ENCODE measurements at places on chromosomes 3 and 15.

DNA sequence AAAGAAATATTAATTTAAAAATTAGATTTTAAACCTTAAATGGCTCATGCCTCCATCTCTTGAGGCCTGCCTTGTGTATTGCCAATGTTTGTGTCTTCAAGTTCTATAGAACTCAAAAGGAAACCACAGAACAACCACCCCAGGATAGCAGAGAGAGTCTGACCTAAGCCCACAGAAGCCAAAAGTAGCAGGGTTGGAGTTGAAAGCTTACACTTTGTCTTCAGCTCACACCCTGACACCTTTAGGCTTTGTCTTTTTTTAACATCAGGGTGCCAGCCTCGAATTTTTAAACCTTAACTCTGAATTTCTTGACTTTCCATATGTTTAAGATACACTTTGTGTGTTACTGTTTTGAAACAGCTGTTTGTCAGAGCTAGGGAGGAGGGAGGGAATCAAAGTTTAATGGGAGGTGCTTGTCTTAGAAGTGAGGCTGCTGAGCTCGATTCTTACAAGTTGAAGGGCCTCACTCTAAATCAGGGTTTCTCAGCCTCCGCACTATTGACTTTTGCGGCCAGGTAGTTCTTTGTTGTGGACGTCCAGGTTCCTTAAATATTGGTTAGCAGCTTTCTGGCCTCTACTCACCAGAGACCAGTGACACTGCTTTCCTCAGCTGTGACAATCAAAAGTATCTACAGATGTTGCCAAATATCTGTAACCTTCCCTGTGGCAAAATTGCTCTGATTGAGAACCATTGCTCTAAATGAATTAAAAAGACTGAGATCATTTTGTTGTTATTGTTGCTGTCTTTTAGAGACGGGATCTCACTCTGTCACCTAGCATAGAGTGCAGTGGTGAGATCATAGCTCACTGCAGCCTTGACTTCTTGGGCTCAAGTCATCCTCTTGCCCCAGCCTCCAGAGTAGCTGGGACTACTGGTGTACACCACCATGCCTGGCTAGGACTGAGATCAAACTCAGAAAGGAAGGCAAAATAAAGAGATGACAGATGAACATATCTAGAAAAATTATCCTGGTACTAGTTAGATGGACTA lies 139.2 kb upstream of the EOMES start:
- no peak for DNase-seq

DNA sequence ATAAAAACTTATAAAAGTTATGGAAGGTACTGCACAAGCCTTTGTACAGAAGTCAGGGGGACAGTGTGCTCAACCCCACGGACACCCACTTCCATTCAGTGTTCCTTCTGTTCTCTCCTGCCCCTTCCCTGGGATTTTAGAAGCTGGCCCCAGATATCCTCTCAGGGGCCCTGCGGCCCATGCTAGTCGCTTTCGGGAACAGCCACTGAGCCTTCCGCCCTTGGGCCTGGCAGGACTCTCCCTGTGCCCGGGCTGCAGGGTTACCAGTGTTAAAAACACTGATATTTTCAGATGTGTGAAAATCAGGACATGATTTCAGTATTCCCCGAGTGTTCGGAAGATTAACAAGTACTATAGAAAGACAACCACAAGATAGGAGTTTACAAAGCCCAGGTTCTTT lies 22.4 kb downstream of the FAN1 start:
- no peak for DNase-seq

- DNase-seq = no peak
Observed at GRCh38 chr3:40308725-40309417, 636 bp upstream of the EIF1B start.

DNA sequence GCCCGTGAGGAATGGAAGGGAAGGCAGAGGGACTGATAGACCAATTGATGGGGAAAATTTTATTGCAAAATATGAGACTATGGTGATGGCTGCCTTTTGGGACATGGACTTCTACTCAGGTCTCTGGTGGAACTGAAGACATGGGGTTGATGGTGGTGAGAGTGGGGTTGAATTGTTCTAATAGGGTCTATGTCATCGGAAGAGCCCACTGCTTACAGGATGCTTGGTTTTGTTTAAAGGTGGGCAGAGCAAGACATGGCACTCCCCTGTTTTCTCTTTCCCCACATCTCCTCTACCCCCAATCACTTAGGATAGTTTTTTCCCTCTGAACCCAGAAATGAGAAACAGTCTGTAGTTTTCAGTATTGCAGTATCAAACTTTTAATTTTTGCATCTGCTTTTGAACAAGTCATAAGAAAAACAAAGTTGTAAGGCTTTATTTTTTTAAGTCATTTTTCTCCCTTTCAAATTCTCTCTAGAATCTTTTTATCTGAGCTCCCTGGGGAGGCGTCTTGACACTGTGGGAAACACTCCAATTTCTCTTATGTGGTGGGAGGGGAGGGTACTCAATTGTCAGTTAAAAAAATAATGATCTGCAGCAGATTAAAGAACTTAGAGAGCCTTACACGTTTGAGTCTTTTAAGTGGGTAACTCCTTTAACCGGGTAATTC lies 276.2 kb upstream of the TBC1D5 start:
- DNase-seq = no peak

DNA sequence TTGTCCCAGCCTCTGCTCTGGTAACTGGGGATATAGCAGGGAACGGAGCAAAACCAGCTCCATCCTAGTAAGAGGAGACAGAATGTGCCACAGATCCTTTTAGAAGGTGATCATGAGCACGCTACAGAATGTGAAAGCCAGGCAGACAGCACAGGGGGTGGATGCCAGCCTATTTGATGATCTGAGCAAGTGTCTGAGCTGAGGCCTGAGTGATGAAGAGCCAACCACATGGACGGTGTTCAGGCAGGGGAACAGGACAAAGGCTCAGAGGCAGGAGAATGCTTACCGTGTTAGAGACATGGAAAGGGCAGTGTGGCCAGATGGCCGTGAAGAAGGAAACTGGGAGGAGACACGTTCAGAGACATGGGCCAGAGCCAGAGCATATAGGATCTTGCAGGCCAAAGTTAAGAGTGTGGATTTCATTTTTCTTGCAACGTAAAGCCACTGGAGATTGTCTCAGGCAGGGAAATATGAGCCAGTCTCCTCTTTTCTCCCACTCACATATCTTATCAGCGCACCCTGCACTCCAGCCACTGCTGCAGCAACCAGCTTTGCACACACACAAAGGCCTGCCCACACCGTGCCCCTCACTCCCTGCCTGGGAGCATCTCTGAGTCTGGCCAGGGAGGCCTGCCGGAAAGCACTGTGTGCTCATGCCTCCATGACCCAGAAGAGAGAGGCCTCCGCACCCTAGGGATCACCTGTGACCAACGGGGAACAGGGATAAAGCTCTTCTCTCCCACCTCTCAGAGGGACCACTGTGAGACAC lies 20.1 kb downstream of the RAB43 start:
- no peak for DNase-seq

- DNase-seq = no peak
Observed at GRCh38 chr3:102512734-102513504, 78.1 kb downstream of the ZPLD1 start.

- no peak for DNase-seq
Observed at GRCh38 chr3:30693470-30694120, 87.2 kb downstream of the TGFBR2 start.

DNA sequence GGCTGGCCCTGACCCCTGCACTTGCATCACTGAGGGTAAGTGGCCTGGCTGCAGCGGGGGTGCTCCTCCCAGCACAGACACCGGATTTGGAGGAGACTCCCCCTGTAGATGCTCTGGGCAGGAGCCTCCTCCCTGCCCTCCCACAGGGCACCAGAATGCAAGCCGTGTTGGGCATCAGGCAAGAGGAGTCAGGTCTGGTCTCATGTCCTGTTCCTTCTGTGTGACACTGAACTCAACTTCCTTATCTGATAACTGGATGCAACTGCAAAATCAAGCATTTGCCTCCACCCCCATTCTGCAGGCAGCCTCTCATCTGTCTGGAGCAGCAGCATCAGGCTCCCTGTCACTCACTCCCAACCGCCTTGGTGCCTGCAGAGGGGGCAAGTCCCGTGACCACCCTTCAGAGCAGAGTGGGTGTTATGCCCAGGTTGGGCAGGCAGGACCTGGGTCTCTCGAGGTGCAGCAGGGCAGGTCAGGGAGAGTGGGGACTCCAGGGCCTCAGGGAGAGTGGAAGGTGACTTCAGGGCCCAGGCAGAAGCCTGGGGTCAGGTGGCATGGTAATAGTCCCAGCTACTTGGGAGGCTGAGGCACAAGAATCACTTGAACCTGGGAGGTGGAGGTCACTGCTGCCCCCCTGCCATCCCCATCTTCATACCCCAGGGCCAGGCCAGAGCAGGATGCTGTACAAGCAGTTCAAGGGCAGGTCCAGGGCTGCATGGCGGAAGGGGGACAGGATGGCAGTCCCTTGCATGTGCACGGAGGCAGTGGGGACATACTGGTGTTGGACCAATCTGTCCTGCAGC lies 10.5 kb upstream of the RPL29 start:
- DNase-seq = no peak

GRCh38 chr15:78207110-78207458 lies 27.3 kb downstream of the ACSBG1 start:
- no peak for DNase-seq

- DNase-seq = no peak
Observed at GRCh38 chr3:13706886-13707285, 158.0 kb downstream of the FBLN2 start.

- DNase-seq = no peak
Observed at GRCh38 chr3:103977417-103977816, 1389.3 kb upstream of the ALCAM start.

- no peak for DNase-seq
Observed at GRCh38 chr3:39065197-39065596, 13.4 kb downstream of the WDR48 start.

GRCh38 chr3:14506626-14507304 lies 33.4 kb downstream of the GRIP2 start:
- no peak for DNase-seq
